ENCODE measurements at places on chromosomes 1 and 21. TPM values are rescaled to one million over a fixed set of nuclear protein-coding genes. Genes with fewer than 3 reads are reported as not detected.

PBX1 gene
- 199 TPM for total RNA-seq

IGSF21 gene
- total RNA-seq, result 0.24 TPM

DNA sequence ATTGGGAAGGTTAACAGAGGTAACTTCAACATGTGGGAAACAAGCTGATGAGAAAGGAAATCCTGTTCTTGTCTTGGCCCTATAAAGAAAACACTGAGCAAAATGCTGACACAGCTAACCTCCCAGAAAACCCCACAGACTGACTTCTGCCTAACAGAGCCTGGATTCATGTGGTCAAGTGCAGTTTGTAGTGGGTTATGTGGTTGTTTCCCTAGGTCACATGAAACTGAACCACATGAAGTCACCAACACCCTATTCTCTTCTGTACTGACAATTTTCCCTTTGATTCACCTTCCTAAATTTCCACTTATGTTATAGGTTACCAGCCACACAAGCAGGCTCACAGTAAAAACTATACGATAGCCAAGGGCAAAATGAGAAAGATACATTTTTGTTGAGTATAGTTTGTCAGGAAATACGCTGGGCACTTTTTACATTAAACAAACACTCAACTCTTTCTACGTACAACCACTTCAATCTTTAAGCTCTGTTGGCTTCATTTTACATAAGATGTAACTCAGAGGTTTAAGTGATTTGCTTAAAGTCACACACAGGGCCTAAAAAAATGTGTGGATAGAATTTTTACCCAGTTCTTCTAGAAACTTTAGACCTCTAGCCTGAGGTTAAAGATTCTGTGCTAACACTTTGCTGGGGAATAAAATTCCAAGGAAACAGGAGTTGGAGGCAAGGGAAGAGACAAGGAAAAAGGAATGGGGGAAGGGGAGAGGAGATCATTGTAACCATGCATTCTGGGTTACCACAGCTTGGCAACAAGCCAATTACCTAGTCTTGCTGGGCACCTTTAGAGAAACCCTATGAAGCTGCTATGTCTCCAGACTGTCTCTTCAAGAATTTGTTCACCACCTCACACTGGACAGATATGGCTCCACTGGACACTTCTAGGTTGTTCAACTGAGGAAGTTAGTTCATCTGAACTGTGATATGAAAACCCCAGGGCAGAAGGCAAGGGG is 601.6 kb upstream of the USP24 start:
- H3K4me1 ChIP-seq, result peaks cover 8% of the 10 kb centered on the region
- no peak overlapping the region for H3K4me3 ChIP-seq
- H3K27me3 ChIP-seq, result no peaks in the 10 kb centered on the region
- H3K36me3 ChIP-seq, result no peaks in the 10 kb centered on the region

DNA sequence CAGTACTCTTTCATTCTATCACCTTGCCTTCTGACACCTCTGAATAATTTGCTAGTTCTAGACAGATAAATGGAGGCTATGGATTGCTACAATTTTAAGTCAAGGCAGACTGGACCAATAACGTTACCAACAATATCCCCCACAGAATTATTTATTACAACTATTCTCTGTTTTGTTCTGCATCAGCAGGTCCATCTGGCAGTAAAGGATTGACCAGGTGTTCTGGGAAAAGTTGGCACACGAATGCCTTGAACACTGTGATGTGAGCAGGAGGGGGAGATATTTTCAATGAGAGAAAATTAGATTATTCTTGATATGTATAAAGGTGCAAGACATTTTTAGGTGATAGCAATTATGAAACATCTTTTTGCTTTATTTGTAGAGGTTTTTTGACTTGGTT is 718.8 kb upstream of the TMPRSS15 start:
- no peaks in the 10 kb centered on the region for H3K4me1 ChIP-seq
- H3K4me3 ChIP-seq, result no peak overlapping the region
- H3K36me3 ChIP-seq, result no peaks in the 10 kb centered on the region
- no peak for DNase-seq

DNA sequence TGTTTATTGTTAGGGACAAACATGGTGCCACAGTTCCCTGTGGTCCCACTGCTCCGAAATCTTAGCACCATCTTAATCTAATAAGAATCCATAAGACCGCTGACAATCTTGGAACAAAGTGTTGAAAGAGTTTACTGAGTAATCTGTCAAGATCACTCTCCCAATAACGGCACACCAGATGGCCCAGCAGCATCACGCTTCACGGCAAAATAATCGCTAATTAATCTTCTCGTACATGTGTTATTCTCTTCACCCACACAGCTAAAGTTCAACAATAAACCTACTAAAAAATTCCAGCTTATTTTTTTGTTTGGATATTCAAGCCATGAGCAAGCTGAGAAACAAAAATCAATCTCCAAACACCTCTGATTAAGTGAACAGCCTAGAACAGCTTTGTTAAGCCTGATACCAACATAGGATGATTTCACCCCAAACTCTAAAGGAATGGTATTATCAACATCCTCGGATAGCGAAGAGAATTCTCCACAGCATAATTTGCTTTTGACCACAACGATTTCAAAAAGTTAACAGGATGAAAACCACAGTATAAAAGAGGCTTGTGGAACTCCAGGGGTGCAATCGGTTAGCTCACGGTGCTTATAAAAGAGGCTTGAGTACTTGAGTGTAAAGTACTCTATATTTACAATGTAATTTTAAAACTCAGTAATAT is 329.9 kb upstream of the GREM2 start:
- no peaks in the 10 kb centered on the region for H3K36me3 ChIP-seq
- DNase-seq, result no peak
- H3K4me1 ChIP-seq, result no peaks in the 10 kb centered on the region
- no peaks in the 10 kb centered on the region for H3K27me3 ChIP-seq
- H3K4me3 ChIP-seq, result no peak overlapping the region

DNA sequence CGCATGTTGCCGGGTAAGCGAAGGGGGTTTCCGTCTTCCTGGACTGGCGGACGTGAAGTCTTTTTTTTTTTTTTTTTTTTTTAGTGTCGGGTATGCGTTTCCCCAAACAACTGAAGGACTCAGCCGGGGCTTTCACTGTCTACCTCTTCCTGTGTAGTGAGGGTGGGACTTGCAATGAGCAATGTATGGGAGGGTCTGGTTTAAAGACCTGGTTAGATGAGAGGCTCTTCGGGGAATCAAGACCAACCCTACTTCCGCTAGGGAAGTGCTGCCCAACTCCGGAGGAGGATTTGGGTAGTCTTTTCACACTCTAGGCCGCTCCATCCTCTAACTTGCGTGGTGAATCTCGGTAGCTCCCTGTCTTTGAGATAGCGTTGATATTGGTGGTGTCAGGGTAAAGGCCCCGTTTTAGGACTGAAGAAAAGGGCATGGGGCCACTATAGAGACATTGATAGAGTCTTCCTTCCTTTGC is 754 bp downstream of the PRRC2C start:
- H3K27ac ChIP-seq, result peak overlapping the region; percentile 98
- peaks cover under 1% of the 10 kb centered on the region for H3K4me1 ChIP-seq
- no peak for DNase-seq

GRCh38 chr21:42261829-42262200 is 42.9 kb downstream of the ABCG1 start:
- H3K27me3 ChIP-seq, result no peaks in the 10 kb centered on the region
- H3K4me1 ChIP-seq, result peaks cover 3% of the 10 kb centered on the region
- no peak overlapping the region for H3K4me3 ChIP-seq
- no peak for DNase-seq

GRCh38 chr1:210360852-210361477 is 32.3 kb downstream of the HHAT start:
- H3K27ac ChIP-seq, result no peak overlapping the region
- H3K36me3 ChIP-seq, result no peaks in the 10 kb centered on the region
- DNase-seq, result no peak
- H3K27me3 ChIP-seq, result no peaks in the 10 kb centered on the region

GRCh38 chr1:245688536-245689453 is 534.0 kb downstream of the KIF26B start:
- no peak overlapping the region for H3K4me3 ChIP-seq
- DNase-seq, result no peak
- H3K27ac ChIP-seq, result no peak overlapping the region
- H3K4me1 ChIP-seq, result no peaks in the 10 kb centered on the region
- H3K36me3 ChIP-seq, result no peaks in the 10 kb centered on the region
- no peaks in the 10 kb centered on the region for H3K27me3 ChIP-seq

Measured in ovary (tissue), 10 donors.